Cerebellum (tissue), 4 donors: ENCODE measurements at places on chromosomes 12 and 14. TPM values are rescaled to one million over a fixed set of nuclear protein-coding genes. Genes with fewer than 3 reads are reported as not detected.

DNA sequence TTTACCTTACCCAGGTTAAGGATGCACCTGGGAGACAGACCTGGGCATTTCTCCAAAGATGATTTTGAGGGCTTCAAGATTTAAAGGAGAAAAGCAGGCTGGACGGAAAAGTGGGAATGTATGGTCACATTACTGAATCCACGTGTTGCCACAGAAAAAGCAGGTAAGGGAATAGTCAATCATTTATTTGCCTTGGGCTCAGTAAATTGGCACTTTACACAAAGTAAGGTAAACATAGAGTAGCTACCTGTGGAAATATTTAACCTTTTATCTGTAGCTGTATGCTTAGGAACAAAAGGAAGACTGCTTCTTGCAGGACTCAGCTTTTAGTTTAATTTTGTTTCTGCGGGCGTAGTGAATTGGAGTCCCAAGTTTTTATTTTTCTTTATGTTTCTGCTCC lies 153.3 kb downstream of the SLCO1B3 start:
- no peak for DNase-seq

DNA sequence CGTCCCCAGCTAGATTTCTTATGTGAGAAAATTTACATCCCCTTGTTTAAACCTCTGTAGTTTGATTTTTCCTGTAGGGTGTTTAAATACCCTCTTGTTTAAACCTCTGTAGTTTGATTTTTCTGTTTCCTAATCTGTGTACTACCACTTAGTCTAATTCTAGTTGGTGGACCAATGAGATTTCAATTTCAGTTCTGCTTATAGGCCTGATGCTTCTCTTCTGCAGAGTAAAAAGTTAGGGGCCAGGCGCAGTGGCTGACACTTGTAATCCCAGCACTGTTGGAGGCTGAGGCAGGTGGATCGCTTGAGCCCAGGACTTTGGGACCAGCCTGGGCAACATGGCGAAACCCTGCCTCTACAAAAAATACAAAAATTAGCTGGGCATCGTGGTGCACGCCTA lies 11.5 kb downstream of the UBC start:
- no peak for DNase-seq

- DNase-seq: no peak
Observed at GRCh38 chr14:102474934-102475333, 34.6 kb downstream of the ANKRD9 start.

DNA sequence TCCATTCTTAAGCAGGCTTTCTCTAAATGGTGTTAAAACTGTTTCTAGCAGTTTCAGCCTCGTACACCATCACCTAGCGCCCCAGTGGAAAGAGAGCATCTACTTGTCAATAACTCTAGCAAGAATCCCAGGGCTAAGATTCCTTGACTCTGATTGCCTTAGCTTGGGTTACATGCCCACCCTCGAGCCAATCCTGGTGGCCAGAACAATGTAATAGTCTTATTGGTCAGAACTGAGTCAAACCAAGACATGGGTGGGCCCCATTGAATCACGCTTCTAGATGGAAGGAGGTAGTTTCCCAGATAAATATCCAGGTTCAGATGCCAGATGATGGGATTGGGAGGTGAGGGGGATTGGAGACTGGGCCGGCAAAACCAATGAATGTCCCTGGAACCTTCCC lies 55.9 kb upstream of the MED13L start:
- DNase-seq: no peak

DNA sequence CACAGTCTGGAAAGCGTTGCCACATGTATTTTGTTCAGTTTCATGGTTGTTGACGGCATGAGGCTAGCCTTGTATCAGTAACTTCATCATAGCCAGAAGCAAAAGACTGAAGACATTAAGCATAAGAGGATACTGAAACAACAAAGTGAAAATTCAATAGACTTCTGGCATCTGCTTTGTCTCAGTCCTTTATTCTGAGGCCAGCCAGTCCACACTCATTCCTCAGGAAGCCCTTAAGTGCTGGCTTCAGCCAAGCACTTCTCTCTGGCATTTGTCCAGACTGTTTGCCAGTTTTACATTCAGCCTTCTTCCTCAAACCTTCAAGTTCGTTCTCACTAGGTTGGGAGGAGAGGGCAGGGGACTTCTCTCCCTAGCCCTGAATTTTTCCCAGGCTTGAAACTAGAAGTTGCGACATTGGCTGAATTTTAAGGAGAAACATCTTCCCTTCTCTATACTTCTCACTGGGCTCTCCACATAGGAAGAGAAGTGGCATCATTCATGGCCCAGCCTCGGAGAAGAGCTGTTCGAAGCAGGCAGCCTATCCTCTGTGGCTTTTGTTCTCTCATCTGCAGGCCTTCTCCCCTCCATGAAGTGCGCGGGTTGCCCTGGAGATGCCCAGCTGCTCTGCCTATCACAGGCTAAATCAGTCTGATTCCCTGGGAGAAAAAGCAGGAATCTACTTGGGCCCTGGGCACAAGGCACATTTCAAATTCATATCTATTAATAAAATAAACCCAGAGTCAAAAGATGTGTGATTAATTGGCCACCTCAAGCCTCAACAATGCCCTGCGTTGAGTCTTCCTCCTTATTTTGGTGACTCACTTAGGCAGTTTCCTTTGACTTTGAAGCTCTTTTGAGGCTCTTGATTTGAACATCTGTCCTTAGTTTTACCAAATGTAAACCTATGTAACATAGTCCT lies 130.9 kb upstream of the PLEKHA5 start:
- no peak for DNase-seq

GRCh38 chr12:41213107-41213506 lies 25.0 kb downstream of the PDZRN4 start:
- DNase-seq: no peak

DNA sequence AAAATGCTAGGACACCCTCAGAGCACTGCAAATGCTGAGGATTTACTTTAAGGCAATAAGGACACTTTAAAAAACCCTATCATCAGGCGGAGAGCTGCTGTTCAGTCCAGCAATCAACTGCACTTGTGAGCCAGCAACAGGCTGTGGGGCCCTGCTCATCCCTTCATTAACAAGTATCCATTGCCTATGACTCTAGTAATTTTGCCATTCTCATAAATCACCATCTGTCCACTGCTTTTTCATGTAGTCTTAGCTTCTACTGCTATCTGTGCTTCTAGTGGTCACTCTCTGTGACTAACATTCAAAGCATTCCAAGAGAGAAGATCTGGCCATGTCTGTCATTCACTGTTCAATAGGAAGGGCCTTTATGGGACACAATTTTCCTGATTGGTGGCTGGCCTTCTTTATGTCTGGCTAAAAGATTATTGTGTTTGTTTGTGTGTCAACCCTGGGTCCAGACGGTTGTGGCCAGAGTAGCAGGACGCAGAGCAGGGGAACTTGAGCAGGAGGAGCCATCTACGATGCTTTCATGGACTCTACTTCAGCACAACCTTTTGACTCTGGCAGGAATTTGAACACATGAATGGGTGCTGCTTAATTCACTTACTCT lies 3.6 kb upstream of the KRAS start:
- DNase-seq: no peak

- DNase-seq: no peak
Observed at GRCh38 chr12:72610854-72611358, 338.7 kb downstream of the TRHDE start.

- DNase-seq: peak; percentile 10
Observed at GRCh38 chr12:42143452-42144157, 1.1 kb downstream of the GXYLT1 start.

Gene CLMN
- total RNA-seq: 7.1 TPM

Gene TMEM132D
- total RNA-seq: 22.0 TPM

Gene PTGER2
- total RNA-seq: 0.45 TPM
